ENCODE measurements at places on chromosomes 2 and 18.

- DNase-seq, result no peak
Measured at GRCh38 chr2:15645720-15646385, 54.2 kb downstream of the DDX1 start.

- DNase-seq, result no peak
Measured at GRCh38 chr18:6509832-6510231, 95.1 kb upstream of the L3MBTL4 start.

DNA sequence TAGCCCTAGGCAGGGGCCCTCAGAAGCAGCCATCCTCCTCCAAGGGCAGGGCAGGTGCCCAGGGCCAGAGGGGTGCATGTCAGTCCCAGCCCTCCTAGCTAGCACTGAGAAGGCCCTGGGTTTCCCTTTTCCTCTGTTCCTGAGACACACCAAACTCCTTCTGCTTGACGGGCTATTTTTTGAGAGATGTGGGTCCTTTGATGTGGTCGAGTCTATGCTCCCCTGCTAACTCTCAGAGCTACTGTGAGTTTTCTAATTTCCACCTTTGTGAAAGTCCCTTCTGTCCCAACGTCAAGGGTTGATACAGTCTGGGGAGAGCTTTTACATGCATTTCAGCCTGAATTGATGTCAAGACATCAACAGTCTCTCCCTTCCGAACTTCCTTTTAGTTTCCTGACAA is 51.4 kb downstream of the TRPM8 start:
- DNase-seq, result no peak

DNA sequence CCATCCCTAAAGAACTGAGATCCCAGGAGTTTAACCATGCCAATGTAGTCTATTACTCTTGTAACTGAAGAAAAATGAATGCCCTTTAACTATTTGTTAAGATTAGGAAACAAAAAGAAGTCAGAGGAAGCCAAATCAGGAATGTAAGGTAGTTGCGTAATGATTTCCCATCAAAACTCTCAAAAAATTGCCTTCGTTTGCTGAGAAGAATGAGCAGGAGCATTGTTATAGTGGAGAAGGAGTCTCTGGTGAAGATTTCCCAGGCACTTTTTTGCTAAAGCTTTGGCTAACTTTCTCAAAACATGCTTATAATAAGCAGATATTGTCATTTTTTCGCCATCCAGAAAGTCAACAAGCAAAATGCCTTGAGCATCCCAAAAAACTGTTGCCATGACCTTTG is 224.0 kb upstream of the SIX2 start:
- no peak for DNase-seq

DNA sequence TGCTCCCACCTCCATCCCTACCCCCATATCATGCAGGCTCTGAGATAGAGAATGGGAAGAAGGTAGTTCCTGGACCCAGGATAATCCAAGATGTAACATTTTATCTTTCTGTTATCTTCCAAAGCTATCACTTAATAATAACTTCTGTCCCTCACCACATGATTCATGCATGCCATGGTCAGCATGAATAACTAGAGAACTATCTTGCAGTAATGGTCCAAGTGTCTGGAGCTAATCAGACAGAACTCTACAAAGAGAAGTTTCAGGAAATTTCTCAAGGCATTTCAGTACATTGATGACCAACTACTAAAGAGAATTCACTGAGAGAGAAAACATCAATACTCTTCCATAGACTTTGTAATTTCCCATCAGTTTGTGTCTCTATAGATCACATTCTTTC is 1469.7 kb upstream of the PIK3C3 start:
- DNase-seq, result peak; percentile 53

GRCh38 chr2:12700989-12701388 is 15.7 kb upstream of the TRIB2 start:
- DNase-seq, result peak; percentile 42

GRCh38 chr2:98665677-98666076 is 57.3 kb downstream of the UNC50 start:
- no peak for DNase-seq

GRCh38 chr18:22422909-22423548 is 5.3 kb upstream of the CTAGE1 start:
- no peak for DNase-seq

DNA sequence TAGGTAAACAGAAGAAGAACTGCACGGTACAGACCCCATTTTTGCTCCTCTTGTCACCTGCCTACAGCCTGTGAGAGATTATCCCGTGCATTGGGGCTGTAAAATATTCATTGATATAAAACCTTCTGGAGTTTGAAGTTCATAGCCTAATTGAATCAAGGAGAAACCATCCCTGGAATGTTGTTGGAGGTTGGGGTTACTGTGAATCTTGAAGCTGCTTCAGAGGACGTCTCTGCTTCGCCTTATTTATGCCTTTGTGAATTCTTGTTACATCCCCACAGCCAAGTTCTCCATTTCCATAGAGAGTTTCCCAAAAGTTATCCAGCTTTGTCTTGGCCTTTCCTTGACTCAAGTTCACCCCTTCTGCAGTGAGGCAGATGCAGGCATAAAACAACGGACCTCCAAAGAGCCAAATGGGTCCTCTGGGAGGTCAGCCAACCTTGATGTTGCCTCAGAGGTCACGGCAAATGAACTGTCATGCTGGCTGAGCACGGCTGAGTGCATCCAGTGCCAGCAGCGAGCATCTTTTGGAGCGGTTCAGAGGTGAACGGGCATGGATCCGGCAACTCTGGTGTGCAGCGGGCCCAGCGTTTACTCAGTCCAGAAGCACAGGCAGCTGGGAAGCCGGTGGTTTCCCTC is 317.6 kb downstream of the PRKCE start:
- DNase-seq, result peak; percentile 60

DNA sequence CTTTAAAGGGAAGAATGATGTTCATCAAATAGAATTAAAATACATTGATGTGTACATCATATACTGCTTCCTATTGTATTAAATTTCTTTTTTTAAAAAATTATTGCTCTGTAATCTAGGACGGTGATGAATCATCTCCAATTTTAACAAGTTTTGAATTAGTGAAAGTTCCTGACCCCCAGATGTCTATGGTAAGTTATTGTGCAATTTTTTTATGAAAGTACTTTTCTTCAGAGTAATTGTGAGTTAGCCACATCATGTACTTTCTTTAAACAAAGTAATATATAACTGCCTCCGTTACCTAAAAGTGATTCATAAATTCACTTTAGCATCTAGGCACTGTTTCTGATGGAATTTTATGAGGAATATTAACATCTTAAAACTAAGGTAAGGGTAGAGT is 38.1 kb downstream of the PIK3C3 start:
- DNase-seq, result no peak
